ENCODE measurements at places on chromosomes 12 and 14. TPM values are rescaled to one million over a fixed set of nuclear protein-coding genes. Genes with fewer than 3 reads are reported as not detected.

The TSPAN19 gene
- not detected for total RNA-seq

The FKBP3 gene
- 70.1 TPM for total RNA-seq

The CPNE6 gene
- not detected for total RNA-seq

The KLRD1 gene
- total RNA-seq, result 0.21 TPM

The CLEC1A gene
- not detected for total RNA-seq

The SOS2 gene
- total RNA-seq, result 28.1 TPM

The ASCL1 gene
- total RNA-seq, result not detected

The MMP17 gene
- 1.3 TPM for total RNA-seq

Data from chondrocyte (in vitro differentiated cells).